Astrocyte of the cerebellum (primary cell): ENCODE measurements at places on chromosomes 1 and 21.
A peak's percentile ranks its signal among the peaks of the same experiment; 100 is the strongest.

DNA sequence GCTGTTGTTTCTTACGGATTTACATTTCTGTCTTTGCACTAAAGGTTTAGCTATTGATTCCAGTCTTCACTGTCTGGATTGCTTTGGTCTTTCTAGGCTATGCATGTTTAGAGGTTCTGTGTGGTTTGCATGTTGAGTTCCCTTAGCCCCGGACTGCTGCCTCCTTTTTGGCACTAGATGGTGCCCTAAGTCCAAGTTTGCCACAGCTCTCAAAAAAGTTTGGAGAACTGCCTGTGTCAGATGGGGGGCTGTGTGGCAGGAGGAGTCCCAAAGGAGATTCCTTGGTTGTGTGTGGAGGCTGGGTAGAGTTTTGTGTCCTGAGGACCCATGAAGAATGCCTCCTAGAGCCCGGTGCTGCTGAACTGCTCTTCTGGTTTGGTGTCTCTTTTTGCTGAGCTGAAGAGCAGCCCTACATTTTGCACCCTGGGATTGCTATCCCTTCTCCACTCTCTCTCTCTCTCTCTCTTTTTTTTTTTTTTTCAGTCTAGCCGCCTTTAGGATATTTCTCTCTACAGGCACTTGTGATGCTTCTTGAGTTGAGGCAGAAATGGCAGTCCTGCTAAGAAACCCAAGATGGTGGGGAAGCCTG, 74.4 kb downstream of the PTGS2 start:
- DNase-seq: peak; percentile 53

DNA sequence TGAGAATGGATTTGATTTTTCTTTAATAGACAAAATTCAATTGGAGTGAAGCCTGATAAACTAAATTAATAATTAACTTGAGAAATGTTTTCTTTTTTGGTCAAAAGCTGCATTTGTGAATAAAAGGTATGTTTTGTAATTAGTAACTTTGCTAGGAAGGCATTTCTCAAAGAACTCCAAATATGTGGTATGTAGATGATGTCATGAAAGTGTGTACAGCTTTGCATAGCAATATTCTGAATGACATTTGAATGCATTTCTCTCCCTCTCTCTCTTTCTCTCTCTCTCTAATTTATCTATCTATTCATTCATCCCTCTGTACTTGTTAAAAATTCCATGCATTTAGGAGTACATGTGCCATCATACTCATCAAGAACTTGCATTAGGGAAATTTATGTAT, 109.1 kb upstream of the ADAMTS5 start:
- no peak for DNase-seq

GRCh38 chr1:1272341-1273208, 1.1 kb downstream of the UBE2J2 start:
- no peak for DNase-seq

DNA sequence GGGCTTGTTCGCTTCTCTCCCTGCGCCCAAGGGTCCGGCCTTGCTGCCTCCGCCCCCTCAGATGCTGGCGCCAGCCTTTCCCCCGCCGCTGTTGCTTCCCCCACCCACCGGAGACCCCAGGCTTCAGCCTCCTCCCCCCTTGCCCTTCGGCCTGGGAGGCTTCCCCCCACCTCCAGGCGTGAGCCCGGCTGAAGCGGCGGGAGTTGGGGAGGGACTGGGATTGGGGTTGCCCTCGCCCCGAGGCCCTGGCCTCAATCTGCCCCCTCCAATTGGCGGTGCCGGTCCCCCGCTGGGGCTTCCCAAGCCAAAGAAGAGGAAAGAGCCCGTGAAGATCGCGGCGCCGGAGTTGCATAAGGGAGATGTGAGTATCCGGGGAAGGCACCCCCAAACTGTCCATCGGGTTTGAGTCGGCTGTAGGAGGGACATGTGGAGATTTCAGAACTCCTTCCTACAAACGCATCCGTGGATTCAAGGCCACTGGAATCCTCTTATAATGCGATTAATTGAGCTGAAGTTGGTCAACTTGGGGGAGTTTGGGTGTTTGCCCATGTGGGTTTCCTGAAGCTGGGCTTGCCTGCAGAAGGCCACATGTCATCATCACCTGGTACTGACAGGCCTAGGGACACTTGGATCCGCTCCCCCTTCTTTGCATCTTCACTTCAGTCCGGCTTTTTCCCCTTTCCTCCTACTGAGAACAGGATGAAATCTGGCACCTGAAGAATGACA, 707 bp downstream of the PRCC start:
- DNase-seq: no peak

DNA sequence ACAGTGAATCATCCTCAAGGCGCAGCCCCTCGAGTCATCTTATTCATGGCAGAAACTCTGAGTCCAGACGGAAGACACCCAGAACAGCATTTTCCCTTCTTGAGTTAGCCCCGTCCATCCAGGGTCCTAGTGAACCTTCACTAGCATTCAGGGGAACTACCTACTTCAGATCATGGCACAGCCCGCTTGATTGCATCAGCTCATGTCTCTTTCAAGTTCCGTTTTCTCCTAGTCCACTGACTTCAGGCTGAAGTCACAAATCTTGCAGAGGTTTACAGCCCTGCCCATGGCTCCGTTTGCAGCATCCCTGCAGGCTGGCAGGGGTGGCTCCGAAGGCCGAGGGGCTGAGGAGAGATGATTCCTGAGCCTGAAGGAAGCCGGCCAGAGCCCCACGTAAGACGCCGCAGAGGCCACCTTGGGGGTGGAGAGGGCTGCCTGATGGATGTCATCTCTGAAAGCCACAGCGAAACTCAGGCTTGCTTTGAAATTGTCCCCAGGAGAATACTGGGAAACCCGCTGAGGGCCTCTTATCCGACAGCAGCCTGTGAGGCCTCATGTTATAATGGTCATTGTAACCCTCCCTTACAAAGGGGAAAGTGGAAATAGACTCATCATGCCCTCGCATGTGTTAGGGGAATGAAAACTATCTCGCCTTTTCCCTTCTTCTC, 310.2 kb upstream of the AJAP1 start:
- no peak for DNase-seq

- DNase-seq: no peak
Measured at GRCh38 chr21:34801519-34802132, 132.8 kb downstream of the CLIC6 start.

- DNase-seq: no peak
Measured at GRCh38 chr1:32219022-32219421, 3.1 kb downstream of the TMEM234 start.

GRCh38 chr1:77375990-77376389, 94.2 kb downstream of the AK5 start:
- DNase-seq: no peak

DNA sequence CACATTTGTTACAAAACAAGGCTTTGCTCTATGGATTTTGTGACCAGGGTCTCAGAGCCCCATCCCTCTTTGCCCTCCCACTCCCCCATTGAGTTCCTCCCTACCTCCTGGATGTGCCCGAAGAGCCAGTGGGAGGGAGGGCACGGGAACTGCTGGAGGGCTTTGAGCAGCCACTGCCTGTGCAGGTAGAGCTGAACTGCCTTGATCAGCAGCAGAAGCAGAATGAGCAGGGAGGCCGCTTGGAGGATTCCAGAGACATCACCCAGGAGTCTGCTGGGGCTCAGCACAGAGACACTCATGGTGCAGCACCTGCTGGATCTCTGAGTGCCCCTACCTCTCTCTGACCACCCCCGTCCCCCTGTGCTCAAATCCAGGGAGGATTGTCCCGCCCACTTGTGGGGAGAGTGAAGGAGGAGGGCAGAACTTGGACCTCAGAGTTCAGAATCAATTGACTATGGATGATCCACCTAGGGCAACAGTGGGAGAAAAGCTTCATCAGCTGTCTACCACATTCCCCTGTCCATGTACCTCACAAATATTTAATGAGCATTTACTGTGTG, at the start of gene CYP4A11:
TSS of gene CYP4A11 (minus strand) at position 342 of the 560 bp plus-strand sequence. CDS start at position 299, 43 bp downstream.
- DNase-seq: no peak

GRCh38 chr1:10678852-10679251, 117.6 kb downstream of the CASZ1 start:
- no peak for DNase-seq

GRCh38 chr21:31659286-31659535, 282 bp upstream of the SOD1 start:
- no peak for DNase-seq

DNA sequence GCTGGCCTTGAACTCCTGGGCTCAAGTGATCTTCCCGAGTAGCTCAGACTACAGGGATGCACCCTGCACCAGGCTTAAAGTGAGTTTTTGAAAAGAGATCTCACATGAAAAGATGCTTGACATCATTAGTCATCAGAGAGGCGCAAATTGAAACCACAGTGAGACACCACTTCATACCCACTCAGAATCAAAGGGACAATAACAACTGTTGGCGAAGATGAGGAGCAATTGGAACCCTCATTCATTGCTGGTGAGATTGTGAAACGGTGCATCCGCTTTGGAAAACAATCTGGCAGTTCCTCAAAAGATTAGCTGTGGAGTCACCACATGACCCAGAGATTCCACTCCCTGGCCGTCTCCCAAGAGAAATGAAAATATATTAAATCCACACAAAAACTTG, 122.3 kb downstream of the PGBD5 start:
- DNase-seq: no peak

- no peak for DNase-seq
Measured at GRCh38 chr1:36763771-36764170, 270.5 kb downstream of the GRIK3 start.

- DNase-seq: no peak
Measured at GRCh38 chr1:199799116-199799515, 228.4 kb upstream of the NR5A2 start.

GRCh38 chr1:51946300-51946699, 44.2 kb downstream of the RAB3B start:
- no peak for DNase-seq
